ENCODE measurements at places on chromosomes 5 and 9. TPM values are rescaled to one million over a fixed set of nuclear protein-coding genes. Genes with fewer than 3 reads are reported as not detected.

GRCh38 chr9:70468291-70468690 is 53.8 kb upstream of the KLF9 start:
- no peak for DNase-seq

DNA sequence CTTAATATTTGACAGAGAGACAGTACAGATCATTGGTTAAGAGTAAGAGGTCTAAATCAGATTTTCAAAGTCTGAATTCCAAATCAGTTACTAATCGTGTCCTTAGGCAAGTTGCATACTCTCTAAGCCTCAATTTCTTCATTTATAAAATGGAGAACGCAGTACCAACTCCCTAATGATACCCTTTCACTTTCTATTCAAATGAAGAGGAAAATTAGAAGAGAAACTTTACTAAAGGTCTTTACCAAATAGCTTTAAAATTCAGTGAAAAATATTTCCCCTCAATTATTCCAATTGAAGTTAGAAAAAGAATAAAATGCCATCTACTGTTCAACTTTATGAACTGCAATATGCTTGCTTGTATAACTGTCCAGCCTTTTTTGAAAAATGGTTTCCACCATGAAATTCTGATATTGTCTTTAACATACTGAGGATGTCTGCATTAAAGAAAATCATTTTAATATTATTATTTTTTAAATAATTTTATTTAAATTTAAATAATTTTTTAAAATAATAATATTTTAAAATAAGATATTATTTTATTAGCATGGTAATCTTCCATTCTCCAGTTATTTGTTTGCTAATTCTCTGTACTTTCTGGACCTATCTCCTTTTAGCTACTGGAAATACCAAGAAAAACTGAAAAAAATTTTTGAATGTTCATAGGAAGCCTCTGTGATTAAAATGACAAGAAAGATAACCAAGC is 36.0 kb downstream of the POC5 start:
- DNase-seq: no peak

- no peak for DNase-seq
These were observed 212.3 kb upstream of the ATP10B start for GRCh38 chr5:161064297-161064696.

GRCh38 chr9:94176608-94177007 is 82.5 kb upstream of the ZNF169 start:
- no peak for DNase-seq

DNA sequence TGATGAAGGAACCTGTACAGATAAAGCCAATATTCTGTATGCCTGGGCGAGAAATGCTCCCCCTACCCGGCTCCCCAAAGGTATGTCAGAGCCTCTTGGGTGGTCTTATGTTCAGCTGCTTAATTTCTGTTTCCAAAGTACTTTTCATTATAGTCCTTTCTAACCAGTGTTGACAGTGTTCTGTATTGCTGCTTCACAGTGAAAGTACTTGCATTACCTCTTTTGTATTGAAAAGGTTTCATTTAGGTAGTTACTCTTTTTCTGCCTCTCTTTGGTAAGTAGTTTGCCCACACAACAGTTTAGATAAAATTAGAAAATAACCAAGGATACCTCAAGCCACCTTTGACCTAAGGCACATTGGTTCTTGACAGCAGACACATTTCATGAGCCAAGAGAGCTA is 169.9 kb downstream of the PAM start:
- no peak for DNase-seq

GRCh38 chr9:70285981-70286598 is 27.3 kb downstream of the SMC5 start:
- no peak for DNase-seq

- DNase-seq: no peak
These were observed 58.3 kb downstream of the BAAT start for GRCh38 chr9:101326501-101326900.

GRCh38 chr5:55372130-55372925 is 64.5 kb downstream of the MTREX start:
- DNase-seq: no peak

DNA sequence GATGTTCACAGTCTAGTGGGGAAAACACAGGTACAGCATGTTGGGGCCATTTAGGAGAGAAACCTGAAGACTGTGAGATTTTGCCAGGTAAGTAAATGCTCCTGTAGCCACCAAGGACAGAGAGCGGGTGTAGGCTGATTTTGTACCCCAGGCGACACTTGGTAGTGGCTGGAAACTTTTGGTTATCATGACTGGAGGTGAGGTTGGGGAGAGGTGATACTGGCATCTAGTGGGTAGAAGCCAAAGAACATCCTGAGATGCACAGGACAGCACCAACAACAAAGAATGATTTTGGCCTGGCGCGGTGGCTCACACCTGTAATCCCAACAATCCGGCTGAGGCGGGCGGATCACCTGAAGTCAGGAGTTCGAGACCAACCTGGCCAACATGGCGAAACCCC is 38.8 kb upstream of the PWWP2A start:
- no peak for DNase-seq

Gene MSMP
- total RNA-seq: not detected

Gene ECM2
- total RNA-seq: not detected

DNA sequence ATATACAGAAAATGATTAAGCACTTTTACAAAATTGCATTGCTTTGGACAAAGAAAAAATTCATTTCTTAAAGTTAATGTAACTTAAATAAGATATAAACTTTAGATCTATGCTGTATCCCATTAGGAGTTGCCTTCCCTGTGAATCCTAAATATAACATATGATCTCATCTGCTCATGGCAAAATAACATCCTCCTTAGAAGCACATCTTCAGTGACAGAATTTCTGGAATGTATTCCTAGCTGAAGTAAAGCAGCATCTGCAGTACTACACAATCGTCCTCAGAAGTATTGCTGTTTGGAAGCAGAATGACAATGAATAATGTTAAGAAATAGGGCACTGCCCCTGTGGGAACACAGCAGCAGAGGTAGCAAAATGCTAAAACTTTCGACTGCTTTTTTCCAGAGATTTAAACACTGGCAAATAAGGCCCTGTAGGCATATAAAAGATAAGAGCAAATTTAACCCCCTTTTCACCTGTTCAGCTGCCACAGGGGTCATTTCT is 571.0 kb downstream of the PTPRD start:
- DNase-seq: no peak

DNA sequence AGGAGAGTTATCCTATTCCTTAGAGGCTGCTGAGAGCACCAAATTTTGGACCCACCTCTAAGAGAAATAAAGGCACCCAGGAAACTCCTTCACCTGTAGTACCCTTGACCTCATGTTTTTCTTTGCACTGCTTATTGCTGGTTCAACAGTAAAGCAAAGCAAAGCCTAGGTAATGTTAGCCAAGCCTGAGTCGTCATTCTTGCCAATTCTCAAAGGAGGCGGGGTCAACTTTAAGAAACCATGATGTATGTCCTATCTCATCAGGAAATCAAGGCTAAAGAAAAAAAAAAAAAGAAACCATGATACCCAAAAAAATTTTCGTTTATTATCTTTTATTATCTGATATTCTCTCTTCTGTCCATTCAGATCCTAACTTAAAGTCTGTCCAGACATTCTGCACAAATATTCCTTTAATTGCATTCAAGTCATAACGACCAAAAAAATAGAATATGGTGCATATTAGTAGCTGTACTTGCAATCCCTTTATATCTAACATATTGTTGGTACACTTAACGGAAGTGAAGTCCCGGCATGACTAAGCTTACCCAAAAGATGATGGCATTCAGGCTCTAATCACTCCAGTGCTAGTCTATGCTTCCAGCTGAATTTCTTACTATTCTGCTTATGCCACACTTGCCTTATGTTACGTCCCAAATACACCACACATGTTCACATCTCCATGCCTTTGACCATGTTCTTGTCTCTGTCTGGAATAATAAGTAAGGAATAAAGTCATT is 1.8 kb downstream of the AUH start:
- no peak for DNase-seq

DNA sequence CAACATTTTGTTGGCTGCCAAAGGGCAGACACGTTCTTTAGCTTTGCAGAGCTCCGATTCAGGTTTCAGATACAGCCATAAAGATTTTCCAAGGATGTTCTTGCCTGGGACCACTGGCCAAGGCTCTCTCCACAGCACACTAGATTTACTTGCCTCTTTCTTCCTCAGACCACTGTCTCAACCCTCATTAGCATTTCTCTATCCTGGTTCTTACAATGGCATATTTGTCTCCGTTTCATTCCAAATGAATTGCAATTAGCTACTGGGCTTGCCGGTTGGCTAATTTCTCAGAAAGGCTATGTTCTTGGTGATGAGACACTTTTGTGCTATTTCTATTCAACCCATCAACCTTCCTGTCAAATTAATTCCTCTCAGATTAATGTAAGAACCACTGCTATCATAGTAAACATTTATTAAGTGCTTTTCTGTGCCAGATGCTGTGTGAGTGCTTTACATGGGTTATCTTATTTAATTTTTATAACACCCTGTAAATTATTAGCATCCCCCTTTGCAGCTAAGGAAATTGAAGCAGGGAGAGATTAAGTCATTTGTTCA is 118.4 kb upstream of the NR3C1 start:
- DNase-seq: no peak

Gene SLC4A9
- total RNA-seq: 0.31 TPM

Measured in activated naive CD8-positive, alpha-beta T cell treated with anti-CD3 and anti-CD28 coated beads, Interleukin-2, amount 10 ng/mL, durations not matched to agents 7 days and 5 days (primary cell).